Kidney epithelial cell (primary cell): ENCODE measurements at places on chromosomes 5 and 9. TPM values are rescaled to one million over a fixed set of nuclear protein-coding genes. Genes with fewer than 3 reads are reported as not detected.

- DNase-seq: no peak
Measured at GRCh38 chr9:89701221-89701798, 96.5 kb downstream of the GADD45G start.

GRCh38 chr5:77080905-77081304, 6.2 kb downstream of the ZBED3 start:
- no peak for DNase-seq

DNA sequence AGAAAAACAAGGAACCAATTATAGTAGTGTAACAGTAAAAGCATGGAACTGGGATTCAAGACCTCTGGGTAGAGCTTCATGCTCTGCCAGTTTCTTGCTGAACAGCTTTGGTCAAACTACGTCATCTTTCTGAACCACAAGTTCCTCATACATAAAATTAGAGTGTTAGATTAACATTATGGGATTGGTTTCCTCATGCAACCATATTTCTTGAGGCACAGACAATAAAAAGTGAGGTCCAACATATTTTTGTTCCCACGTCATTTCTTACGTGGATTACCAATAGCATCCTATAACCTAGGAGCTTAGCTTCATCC, 354.8 kb downstream of the TMEM232 start:
- peak; percentile 39 for DNase-seq

GRCh38 chr9:113548221-113549041, 84.9 kb downstream of the RGS3 start:
- DNase-seq: no peak

DNA sequence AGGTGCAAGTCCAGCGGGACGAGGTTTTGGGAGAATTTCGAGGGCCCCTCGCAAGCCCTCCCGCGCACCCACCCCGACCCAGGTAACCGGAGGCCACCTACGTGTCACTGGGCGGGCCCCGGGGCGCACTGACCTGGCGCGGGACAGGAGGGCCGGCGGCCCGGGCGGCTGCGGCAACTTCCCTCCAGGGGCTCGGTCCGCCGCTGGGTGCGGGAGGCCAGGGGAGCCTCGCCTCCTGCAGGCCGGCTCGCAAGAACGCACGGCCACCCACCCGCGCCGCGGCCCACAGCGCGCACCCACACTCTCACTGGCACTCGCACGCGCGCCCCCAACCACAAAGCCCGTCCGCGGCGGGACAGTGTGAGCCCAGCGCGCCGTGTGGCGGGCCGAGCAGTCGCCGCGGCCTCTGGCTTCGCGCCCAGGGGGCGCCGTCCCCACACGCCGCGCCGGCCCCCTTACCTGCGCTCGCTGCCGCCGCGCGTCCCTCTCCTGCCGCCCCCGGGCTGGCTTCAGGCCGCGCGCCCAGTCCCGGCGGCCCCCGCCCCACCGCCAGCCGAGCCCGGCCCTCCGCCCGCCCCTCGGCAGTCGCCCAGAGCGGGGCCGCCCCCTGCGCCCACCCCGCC, 451 bp downstream of the LPAR1 start:
- DNase-seq: no peak

GRCh38 chr5:138051441-138052296, 18.8 kb upstream of the FAM13B start:
- no peak for DNase-seq

- DNase-seq: no peak
Measured at GRCh38 chr5:151925340-151925739, 689 bp upstream of the GLRA1 start.

DNA sequence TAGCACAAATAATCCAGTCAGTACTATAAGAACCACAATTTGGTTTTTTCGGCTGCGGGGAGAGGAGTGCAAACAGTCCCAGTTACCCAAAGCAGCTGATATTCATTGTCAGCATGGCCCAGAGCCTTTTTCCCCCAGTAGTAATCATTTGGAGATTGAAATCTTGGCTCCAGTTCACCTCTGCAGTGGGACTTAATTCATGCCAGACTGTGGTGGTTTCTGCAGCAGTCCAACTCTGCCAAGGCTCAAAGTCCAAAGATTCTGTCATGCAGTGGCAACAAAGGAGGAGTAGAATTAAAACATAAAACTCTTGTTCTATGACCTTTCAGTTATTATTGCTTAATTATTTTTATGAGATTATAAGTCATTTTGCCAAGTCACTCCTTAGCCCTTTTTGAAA, 25.0 kb upstream of the TRIM36 start:
- DNase-seq: no peak

GRCh38 chr9:110555551-110556331, 23.8 kb downstream of the SVEP1 start:
- no peak for DNase-seq

DNA sequence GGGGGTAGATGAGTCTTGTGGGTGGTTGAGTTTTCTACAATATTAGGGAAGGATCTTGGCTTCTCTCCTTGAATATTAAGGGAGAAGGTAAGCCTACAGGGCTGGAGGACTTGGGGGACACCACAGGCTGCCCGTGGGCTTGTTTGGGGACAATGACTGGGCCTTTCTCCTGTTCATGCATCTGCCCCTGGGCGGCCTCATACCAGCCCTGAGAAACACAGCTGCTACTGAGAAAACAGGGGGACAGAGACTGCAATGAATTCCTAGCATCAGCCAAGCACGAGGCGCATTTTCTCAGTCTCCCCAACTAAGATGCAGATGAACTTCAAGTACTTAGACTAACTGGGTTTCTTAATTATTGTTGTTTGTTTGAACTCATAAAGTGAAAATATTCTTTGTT, 24.6 kb downstream of the C5orf58 start:
- no peak for DNase-seq

DNA sequence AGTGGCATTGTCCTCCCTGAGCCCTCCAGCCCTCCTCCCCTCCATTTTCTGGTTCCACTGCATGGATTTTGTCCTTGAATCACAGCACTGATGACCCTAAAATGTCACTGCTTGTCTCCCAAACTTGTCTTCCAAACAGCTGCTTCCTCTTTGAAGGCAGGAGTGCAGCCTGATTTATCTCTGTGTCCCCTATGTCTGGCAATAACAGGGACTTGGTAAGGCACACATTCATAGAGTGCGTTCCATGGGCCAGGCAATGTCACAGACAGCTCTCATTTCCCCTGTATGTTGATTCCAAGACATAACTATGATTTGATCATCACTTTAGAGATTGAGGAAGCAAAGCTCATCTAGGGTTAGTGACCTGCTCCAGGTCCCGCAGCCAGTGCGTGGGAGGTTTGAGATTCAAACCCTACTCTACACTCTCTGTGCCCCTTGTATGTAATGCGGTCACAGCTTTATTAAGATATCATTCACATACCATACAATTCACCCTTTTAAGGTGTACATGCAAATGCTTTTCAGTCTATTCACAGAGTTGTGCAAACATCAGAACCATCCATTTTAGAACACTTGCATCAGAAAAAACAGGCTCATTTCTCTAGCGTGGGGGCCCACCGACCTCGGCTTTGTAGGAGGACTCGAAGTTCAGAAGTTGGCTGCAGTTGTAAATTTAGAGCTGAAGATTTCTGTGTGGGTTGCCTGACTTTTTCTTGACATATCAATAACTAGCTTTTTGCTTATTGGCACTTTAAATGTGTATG, 28.4 kb upstream of the BOD1 start:
- DNase-seq: no peak

- DNase-seq: peak; percentile 32
Measured at GRCh38 chr5:17113174-17113958, 104.1 kb upstream of the BASP1 start.

DNA sequence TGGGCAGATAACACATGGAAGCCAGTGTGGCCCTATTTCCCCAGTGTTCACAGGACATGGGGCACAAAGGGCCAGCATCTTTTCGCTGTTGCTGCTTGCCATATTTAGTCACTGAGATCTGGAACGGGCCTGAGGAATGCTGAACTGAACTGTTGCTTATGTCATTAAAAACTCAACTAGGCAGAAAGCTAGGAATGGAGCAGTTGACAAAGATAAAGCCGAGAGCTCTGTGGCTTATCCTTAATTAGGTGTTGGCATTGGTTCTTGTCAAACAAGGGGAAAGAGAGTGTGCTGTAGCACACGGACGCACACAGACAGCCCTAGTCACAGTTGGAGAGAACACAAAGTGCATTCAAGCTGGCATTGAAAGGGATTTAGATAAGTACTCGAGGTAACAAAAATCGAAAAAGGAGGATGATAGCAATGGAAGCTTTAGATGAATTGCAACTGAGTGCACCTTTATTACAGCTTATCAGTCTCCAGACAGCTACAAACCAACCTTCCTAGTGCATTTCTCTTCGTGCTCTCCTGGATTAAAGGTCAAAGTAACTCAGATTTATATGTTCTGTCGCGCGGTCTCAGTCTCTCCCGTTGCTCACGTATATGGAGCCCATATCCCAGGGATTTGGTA, 450.2 kb upstream of the ZNF608 start:
- no peak for DNase-seq

DNA sequence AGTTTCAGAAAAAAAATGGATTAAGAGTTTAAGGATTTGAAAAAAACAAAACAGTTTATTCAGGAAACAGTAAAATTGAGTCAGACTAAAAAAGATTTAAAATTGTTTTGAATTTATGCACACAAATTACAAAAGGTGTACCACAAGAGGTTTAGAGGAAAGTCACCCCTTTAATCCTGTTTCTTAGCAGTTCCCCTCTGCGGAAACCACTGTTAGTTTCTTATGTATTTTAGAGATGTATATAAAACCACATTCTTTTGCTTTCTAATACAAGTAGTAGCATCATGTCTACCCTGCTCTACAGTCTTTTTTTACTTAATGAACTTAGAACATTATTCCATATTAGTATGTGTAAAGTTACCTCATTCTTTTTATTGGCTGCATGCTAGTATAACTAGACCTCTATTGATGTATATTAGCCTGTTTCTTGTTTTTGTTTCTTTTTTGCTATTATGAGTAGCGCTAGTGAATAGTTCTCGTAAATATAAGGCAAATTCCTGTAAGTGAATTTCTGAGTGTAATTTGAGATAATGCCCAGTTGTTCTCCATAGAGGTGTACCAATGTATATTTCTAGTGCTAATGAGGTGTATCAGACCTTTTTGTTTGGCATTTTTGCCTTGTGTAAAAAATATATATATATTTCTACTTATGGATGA, 20.0 kb downstream of the GPBP1 start:
- DNase-seq: no peak

GRCh38 chr9:97961361-97961760, 21.8 kb upstream of the ANP32B start:
- DNase-seq: no peak

DNA sequence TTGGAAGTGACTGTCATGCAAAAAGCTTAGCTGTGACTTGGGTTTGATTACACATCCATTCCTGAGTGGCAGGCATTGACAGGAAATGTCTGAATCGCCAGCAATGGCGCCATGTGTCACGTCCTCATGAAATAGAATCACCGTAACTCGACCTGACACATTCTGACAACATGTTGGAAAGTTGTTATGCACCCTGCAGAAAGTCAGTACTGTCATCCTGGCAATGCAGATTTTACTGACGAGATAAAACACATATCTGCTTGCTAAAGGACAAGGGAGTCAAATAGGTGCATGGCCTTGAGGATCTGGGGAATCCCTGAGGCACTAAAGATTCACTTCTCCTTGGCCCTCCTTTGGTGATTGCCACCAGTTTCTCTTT, 344.2 kb downstream of the SPATA31D1 start:
- DNase-seq: no peak

GRCh38 chr5:57185313-57185712, 11.5 kb downstream of the GPBP1 start:
- no peak for DNase-seq

DNA sequence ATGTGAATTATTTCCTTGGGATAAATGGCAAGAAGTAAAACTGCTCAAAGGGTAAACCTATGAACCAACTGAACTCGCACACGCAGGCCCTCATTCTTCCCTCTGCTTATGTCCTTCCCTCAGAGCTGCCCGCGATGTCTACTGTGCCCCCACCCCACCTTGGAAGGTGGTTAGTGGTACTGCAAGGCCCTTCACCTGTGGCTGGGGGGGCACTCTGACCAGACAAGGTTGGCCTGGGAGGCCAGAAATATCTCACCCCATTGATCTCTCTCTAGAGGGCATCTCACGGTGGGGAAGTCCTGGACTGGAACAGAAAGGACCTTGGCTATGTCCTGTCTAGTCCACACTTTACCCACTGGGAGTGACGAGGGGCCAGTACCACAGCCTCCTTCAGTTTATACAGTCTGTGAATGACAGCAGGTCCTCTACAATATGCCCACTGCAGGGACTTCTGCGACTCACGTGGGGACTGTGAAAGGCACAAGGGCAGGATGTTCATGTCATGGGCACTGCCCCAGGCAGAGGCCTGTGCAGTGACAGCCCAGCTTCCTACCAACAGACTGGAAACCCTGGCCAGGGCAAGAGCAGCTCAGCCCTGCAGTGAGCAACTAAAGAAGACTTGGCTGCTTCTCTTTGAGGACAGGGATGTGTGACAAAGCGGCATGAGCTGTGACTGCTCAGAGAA, 56.8 kb upstream of the SYNPO start:
- DNase-seq: no peak

DNA sequence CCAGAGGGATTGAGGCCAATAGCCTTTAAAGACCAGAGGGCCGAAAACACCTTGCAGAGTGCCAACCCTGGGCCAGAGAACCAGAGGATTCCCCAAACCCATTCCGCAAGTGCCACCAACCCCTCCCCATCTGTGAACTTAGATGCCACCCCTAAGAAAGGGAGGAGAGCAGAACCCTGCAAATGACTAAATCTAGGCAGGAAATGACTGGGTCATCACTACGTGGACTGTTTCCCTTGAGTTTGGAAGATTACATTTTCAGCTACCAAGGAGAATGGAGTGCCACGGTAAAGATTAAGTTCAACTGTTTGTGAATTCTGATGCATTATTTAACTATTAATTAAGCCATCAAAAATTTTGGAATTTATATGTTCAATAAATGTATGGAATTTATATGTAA, 142.8 kb downstream of the ENC1 start:
- no peak for DNase-seq

DNA sequence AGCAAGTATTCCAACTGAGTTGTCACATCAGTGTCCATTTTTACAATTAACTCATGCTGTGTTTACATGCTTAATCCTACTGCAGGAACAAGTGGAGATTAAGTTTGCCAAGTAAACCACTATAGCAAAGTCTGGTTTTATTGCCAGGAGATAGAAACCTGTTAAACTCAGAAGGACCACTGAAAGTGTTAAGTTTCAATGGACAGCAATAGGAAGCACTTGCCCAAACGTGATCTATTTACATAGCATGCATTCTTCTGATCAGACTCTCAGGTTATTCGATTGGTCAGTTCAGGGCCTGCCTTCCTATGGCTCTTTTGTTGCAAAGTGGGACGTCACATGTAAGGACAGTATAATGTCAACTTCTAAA, 28.0 kb upstream of the IFNK start:
- DNase-seq: no peak

SLC45A2 gene
- total RNA-seq: not detected in 2 replicates

SLC4A9 gene
- total RNA-seq: 0.07 TPM in 1 of 2 replicates, not detected in the other

FAM219A gene
- 14.7 and 16.8 TPM in 2 replicates for total RNA-seq

GPR151 gene
- not detected in 2 replicates for total RNA-seq

ADAMTSL1 gene
- 0.08 and 0.62 TPM in 2 replicates for total RNA-seq

CNTFR gene
- 0.27 and 1.1 TPM in 2 replicates for total RNA-seq

BNC2 gene
- total RNA-seq: 0.96 and 1.5 TPM in 2 replicates

FOXD4L3 gene
- total RNA-seq: not detected in 2 replicates

C1QTNF3 gene
- total RNA-seq: 1.1 and 1.2 TPM in 2 replicates

ENHO gene
- 1.5 TPM in 1 of 2 replicates, not detected in the other for total RNA-seq

LHFPL2 gene
- total RNA-seq: 33.1 and 39.0 TPM in 2 replicates

SPTAN1 gene
- 213 and 279 TPM in 2 replicates for total RNA-seq

SPINK7 gene
- not detected in 2 replicates for total RNA-seq

BHMT gene
- 0.14 and 0.88 TPM in 2 replicates for total RNA-seq

C9orf50 gene
- total RNA-seq: not detected in 2 replicates

MCC gene
- 16.7 and 24.7 TPM in 2 replicates for total RNA-seq
